ENCODE measurements at places on chromosomes 7 and 10.
A peak's percentile ranks its signal among the peaks of the same experiment; 100 is the strongest.

- no peak for DNase-seq
Measured at GRCh38 chr7:114487174-114487573, 72.6 kb downstream of the FOXP2 start.

- peak; percentile 52 for DNase-seq
Measured at GRCh38 chr10:50431791-50432190, 180.5 kb upstream of the ASAH2 start.

DNA sequence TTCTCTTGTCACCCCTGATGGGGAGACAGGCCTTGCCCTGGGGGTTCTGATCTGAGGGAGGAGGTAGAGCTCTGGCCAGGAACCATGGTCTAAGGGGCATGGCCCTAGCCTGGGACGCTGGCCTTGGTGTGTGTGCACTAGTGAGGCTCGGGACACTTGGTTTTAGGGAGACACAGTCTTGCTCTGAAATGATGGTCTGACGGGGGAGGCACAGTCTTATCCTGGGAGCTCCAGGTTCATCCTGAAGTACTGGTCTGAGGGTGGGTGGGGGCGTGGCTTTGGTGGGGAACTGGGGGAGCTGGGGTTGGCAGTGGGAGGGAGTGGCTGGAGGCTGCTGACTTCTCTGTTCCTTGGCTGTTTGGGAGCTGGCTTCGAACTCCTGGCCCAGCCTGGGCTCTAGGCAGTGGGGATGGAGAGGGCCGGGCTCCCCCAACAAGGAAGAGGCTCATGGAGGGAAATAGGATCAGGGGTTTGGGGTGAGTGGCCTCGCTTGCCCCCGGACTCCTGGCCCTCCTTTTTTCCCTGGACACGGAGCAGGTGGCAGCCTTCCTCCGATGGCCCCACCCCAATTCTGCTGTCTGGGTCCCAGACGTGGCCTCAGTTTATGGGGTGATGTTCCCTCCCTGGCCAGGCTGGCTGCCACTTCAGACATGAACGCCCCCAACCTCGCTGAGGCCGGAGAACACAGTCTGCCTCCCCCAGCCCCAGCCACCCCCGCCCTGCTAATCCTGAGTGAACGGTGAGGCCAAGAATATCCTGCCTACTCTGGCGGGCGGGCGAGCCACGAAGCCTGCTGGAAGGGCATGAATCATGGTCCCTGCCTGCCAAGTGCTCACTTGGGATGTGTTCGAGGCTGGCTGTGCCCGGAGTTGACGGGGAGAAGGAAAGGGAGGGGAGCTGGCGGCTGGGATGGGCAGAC, 43.5 kb downstream of the TMEM270 start:
- no peak for DNase-seq

DNA sequence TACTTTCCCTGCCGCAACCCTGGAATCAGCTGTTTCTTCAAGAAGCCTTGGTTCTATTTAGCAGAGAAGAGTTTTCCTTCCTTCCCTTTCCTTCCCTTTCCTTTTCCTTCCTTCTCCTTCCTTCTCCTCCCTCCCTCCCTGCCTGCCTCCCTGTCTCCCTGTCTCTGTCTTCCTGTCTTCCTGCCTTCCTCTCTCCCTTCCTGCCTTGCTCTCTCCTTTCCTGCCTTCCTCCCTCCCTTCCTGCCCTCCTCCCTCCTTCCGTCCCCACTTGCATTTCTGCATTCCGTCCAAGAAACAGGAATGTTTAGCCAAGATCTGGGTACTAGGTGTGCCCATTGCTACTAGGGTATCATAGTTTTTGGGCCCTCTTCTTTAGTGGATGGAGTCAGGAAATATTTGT, 21.9 kb downstream of the SND1 start:
- DNase-seq: no peak

DNA sequence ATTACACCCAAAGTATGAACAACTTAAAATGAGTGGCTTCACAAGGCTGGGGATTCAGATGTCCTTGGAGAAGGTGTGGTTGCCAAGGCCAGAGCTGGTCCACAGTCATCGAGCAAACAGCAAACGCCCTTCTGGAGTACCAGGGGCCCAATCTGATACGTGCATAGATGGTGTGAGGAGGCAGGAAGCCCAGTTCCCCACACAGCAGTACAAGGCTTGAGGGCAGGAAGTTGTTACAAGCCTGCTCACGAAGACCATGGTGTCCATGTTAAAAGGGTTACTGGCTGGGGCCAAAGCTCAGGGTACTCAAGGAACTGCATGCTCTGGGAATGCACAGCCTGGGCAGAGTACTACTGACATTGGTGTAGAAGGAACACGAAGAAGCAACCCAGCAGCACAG, 4.6 kb upstream of the ANKRD26 start:
- DNase-seq: no peak
